ENCODE measurements at places on chromosomes 11 and 22. TPM values are rescaled to one million over a fixed set of nuclear protein-coding genes. Genes with fewer than 3 reads are reported as not detected.

DNA sequence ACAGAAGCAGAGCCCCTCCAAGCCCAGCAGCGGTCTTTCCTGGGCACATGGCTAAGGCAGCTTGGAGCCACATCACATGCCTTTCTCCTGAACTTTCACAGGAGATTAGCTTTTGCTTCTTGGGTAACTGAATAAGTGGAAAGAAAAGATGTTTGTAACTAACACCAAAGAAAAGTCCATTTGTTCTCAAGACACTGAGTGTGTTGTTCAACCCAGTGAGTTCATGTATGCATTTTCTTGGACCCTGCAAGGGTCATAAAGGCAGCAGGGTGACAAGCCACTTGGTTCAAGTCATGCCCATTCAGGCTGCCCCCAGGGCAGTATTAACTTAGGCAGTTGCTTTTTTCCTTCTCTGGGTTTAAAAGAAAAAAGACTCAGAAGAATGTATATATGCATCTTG is 203.4 kb downstream of the FAM76B start:
- no peak for DNase-seq

GRCh38 chr22:36383110-36383581 is 4.6 kb downstream of the MYH9 start:
- DNase-seq = no peak

- DNase-seq = no peak
Observed at GRCh38 chr11:130137999-130138398, 21.6 kb upstream of the ST14 start.

- peak; percentile 23 for DNase-seq
Observed at GRCh38 chr11:74397501-74398243, 561 bp downstream of the PGM2L1 start.

- DNase-seq = no peak
Observed at GRCh38 chr11:18578975-18579598, 9.4 kb downstream of the UEVLD start.

- no peak for DNase-seq
Observed at GRCh38 chr11:79482800-79483199, 42.0 kb upstream of the TENM4 start.

GRCh38 chr11:108871152-108871551 is 206.3 kb downstream of the DDX10 start:
- DNase-seq = peak; percentile 50

DNA sequence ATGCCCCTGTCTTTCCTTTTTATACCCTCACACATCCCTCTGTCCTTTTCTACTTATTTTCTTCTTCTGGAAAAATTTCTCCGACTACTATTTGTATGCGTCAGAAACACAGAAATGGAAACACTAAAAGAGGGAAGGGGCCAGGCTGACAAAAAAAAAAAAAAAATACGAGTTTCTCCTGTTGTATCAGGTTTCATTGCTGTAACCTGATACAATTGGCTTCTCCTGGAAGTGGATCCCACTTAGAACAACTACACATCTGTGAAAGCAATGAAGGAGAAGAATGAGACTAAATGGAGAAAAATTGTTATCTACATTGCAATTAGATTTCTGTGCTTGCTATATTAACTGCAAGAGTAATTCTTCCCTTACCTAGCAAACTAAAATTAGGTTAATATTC is 393.9 kb downstream of the GUCY1A2 start:
- no peak for DNase-seq

- no peak for DNase-seq
Observed at GRCh38 chr22:29022101-29022817, 39.4 kb downstream of the C22orf31 start.

DNA sequence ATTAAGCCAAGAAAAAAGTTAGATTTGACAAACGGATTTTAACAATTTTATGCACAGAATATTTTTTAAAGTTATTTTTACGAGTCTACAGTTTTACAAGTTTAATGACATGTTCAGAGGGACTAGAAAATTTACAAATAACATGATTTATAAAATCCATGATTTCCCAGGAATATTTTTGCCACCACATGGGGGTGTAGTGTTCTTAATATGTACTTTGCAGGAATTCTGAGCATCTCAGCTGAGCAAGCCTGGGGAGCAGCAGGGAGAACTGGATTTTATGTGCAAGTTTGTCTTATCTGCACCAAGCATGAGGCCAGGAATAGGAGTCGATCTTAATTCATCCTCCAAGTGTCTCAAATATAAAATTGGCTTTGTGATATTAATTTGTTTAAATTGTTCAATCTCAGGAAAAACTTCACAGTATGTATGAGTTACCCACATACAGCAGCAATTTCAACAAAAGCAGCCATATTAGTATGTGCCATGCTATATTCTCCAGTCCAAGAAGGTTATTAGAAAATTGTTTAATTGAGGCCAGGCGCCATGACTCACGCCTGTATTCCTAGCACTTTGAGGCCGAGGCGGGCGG is 826.3 kb downstream of the DLG2 start:
- DNase-seq = peak; percentile 22

ANGPTL5 gene
- total RNA-seq = not detected

GAL3ST3 gene
- 0.87 TPM for total RNA-seq

DNA sequence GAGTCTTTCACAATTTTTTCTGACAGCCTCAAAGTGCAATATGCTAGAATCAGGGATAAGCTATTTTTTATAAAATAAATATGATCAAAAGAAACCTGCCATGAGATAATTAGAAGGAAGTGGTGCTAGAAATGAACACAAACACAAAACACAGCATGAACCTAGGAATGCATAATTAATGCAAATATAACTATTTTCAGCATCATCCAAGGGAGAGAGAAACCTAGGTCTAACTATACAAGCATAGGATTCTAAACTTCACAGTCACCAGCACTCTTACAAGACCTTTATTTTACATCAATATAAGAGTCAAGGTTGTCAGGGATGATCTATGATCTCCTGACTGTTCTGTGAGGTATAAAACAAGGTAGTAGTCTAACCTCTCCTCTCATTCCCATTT is 29.2 kb downstream of the TTC28 start:
- DNase-seq = no peak

Measured in endothelial cell (in vitro differentiated cells).